ENCODE measurements at places on chromosomes 5 and 9.

GRCh38 chr9:14941501-14942405, 31.5 kb upstream of the FREM1 start:
- no peak for DNase-seq

GRCh38 chr5:147853372-147853987, 22.0 kb upstream of the SPINK1 start:
- DNase-seq, result no peak

DNA sequence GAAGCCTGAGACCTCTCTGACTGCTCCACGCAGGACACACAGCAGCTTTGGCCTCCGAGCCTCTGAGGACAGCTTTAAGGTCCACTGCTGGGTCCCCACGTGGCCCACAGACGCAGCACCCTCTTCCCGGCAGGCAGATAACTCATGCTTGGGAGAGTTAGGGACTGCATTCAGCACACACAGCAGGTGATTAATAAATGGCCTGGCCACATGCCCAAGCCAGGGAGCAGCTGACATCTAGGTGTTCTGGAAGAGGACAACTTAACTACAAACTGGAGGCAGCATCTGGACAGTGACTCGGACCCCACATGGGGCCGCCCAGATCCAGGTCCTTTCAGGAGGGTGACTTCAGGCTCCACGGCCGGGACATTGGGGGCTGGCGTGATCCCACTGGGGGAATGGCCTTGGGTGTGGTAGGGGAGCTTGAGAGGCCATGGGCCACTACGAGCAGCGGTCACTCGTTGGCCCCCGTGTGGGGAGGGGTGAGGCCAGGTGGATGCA, 11.3 kb downstream of the NINJ1 start:
- DNase-seq, result peak; percentile 52

DNA sequence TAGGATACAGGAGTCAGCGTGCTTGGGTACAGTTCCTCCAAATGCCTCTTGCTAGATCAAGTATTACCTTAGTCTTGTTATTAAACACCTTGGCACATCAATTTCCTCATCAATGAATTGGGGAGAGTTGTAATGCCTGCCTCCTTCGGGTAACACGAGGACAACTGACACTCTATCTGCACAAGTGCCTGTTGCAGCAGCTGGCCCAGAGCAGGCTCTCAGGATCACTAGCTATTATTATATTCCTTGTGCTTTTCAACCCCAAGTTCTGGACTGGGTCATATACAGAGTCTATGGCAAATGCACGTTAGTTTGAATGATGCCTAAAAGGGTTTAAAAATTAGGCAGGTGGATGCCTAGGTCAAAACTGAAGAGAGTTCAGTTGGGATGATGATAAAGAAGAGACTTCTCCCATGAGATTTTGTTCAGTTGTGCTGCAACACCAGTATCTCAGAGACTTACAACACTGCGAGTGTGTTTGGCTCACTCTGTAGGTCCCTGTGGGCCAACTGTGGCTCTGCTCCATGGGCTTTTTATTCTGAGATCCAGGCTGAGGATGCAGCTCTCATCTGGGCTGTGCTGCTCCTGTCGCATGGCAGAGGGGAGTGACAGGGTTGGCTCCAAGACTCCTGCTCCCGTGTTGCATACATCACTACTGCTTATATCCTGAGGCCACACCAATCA, 41.1 kb upstream of the TEX48 start:
- no peak for DNase-seq

Measured in activated naive CD4-positive, alpha-beta T cell treated with anti-CD3 and anti-CD28 coated beads, Interleukin-2, amount 50 U/mL, for 72 hours (primary cell).